ENCODE measurements at places on chromosomes 1 and 21.

DNA sequence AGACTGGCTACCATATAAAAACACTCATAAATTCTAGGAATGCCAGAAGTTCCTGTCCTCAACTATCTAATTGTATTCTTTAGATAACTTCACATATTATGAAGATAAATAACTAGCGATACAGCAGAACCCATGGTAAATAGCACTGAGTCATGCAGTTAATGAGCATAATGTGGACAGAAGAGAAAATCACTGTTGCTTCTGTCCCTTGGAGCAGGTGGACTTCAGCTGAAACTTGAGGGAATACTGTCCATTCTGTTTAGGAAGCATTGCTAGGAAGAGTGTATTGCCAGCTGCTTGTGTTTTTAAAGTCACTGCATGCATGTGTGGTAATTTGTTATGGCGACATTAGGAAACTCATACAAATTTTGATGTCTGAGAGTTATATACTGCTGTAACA lies 854.4 kb downstream of the LTN1 start:
- no peak for DNase-seq

- peak; percentile 22 for DNase-seq
Observed at GRCh38 chr1:33470495-33471012, 1.9 kb upstream of the ZSCAN20 start.

DNA sequence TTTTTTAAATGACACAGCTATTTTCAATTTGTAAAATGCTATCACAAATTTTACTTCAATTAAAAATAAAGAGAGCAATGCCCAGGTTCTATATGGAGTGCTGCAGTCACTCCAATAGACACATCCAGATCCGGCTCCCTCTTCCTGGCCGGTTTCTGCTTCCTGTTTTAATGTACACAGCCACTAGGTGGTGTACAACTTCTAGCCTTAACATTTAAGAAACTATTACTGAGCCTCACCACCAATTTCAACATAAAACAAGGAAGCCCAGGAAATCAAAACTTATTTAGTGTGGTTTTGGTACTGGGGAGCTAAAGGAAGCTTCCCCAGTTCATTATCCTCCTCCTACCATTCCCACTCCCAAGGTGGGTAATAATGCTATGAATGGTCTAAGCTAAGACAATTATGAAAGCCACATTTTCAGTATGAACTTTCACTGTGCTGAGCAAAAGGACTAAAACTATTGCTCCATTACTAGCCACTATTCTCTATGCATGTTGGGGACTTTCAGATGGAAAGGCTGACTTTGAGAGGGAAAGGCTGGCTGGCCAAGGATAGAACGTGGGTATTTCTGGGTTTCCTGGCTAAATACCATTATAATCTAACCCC lies 25.5 kb upstream of the MTMR11 start:
- DNase-seq = peak; percentile 39

- no peak for DNase-seq
Observed at GRCh38 chr1:205249651-205250050, 21.9 kb downstream of the TMCC2 start.

DNA sequence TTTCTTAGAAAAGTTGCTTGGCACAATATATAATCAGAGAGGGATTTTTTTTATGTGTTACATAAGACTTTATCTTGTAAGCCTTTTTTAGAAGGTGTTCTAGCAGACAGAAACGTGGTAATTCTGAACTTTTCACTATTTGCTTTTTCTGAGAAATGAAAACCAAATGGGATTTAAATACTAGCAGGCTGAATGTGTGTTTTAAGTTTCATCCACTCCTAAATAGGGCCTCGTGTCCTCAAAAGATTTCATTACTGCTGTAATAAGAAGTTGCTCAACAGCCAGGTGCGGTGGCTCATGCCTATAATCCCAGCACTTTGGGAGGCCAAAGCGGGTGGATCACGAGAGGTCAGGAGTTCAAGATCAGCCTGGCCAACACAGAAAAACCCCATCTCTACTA lies 44.7 kb upstream of the FMO2 start:
- DNase-seq = no peak

DNA sequence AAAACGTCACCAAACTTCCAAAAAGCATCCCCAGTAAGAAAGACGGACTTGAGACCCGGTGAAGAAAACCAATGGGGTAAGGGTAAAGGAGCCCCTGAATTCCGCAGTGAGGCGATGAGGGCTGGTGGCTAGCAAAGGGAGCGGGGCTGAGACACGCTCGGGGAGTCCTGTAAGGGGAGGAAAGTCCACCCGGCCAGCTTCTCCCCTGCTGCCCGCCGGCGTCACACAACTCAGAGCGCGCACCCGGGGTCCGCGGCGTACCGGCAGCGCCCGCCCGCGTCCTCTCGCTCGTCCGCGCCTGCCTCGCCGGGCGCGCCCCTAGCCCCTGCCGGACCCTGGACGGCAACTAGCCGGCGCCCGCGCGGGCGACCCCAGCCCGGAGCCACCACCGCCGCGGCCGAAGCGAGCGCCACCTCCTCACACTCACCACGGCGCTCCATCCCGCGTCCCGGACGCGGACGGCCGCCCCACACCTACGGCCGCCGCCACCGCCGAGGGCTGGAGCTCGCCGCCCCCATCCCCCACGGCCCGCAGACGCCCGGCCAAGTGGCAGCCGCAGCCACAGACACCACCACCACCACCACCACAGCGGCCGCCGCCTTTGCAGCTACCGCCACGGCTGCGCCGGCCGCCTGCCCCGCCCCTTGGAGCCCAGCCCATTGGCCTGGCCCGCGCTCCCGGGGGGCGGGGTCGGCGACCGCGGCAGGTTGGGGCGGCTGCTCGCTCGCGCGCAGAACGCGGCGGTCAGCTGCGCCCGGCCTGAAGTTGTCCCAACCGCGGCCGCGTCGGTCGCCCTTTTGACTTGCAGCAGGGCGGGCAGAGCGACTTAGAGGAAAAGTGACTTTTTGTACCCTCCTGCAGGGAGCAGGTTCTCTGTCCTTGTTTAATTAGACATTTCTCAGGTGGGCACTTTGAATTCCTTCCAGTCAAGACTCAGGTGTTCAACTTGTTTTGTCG lies 10.0 kb upstream of the ARHGAP29 start:
- no peak for DNase-seq

GRCh38 chr1:25036117-25036546 lies 106.1 kb upstream of the RUNX3 start:
- no peak for DNase-seq

DNA sequence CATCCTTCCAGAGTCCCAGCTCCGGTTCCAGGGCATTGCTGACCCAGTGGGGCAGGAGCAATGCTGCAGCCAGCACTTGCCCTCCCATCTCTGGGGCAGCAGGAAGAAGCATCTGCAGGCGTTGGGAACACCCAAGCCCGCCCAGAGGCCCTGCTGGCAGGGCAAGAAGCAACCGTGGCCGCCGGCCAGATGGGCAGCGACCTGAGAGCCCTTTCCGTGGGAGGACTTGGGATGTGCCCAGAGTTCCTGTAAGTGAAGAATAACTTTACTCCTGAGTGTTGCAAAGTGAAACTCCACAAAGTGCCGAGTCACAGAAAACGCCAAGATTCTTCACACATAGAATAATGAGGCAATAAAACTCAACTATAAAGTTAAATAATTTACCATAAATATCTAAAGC lies 46.0 kb downstream of the GRIK3 start:
- no peak for DNase-seq

DNA sequence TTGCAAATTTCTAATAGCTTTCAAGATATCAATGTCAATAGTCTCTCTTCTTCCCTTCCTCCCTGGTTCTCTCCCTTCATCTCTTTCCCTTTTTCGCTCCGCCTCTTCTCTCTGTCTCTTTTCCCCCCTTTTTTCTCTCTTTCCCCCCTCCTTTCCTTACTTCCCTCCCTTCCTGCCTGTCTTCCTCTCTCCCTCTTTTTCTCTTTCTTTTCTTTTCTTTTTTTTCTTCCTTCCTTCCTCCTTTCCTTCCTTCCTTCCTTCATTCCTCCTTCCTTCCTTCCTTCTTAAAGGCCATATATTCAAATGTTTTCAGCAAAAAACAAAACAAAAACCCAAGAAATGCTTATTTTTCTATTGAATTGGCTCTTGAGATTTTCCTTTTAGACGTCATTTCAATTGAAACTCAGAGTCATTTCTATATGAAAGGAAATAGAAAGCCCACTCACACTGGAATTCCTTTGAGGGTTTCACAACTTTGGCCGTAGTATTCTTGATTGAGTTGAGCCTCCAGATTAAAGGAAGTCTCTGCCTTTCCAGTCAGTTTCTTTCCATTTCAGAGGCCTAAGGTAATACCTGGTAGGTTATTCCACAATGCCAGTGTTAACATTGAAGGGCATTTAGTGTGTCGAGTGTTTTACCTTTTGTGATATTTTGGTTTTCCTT lies 551.5 kb downstream of the LMO4 start:
- DNase-seq = no peak
